ENCODE measurements at places on chromosomes 3 and 15. TPM values are rescaled to one million over a fixed set of nuclear protein-coding genes. Genes with fewer than 3 reads are reported as not detected.
A peak's percentile ranks its signal among the peaks of the same experiment; 100 is the strongest.

Gene CAMKV
- 21.2 TPM for polyA plus RNA-seq

Gene CCDC33
- polyA plus RNA-seq: 2.2 TPM

Gene TRIM42
- polyA plus RNA-seq: not detected

Gene CCR8
- 0.09 TPM for polyA plus RNA-seq

DNA sequence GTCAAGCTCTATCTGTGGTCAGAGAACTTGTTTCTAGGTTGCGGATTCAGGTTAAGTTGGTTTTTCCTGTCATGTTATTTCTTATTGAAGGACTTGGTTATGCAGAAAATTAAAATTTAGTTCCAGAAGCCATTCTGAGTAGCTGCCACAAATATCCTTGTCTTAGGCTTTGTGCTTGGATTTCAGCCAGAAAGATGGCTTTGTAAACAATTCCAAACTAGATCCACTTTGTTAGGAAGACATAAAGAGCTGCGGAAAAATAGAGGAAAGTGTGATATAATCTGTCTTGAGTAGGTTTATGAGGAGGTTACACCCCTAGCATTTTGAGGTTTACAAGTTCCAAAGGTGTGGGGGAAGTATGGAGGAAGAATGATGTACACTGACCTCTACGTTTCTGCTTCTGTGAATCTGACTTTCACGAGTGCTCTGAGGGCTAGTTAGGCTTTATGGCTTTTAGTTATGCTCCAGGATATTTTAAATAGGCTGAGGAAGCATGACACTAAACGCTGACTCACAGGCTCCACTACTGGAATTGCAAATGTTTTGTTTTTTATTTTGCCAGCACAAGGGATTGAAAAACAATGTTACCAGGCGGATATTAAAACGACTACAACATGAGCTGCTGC is 46.3 kb upstream of the UTS2B start:
- no peak for DNase-seq
- no peaks in the 10 kb centered on the region for H3K4me1 ChIP-seq
- H3K27me3 ChIP-seq: no peaks in the 10 kb centered on the region
- H3K27ac ChIP-seq: no peak overlapping the region
- H3K36me3 ChIP-seq: peaks cover 25% of the 10 kb centered on the region

DNA sequence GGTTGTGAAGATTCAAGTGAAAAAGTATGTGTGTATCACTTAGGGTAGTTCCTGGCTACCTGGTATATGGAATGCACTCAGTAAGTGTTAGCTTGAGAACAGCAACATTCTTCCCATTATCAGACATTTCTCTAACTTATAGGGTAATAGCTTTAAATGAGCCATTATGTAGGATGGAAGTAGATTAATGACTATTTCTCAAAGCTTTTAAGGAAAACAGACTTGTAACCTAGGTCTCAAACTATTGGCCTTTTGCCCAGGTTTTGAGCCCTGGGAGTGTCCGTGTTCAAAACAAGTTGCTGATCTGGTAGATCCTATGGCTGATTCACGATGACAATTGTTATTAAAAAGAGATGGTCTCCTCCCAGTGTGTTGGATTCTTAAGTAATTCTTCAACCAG is 129.1 kb upstream of the UMPS start:
- H3K27me3 ChIP-seq: no peaks in the 10 kb centered on the region
- H3K36me3 ChIP-seq: no peaks in the 10 kb centered on the region
- no peak for DNase-seq
- peaks cover 3% of the 10 kb centered on the region for H3K4me1 ChIP-seq
- no peak overlapping the region for H3K27ac ChIP-seq
- no peak overlapping the region for H3K4me3 ChIP-seq

- H3K27ac ChIP-seq: no peak overlapping the region
- H3K36me3 ChIP-seq: peaks cover 3% of the 10 kb centered on the region
- DNase-seq: no peak
- H3K4me1 ChIP-seq: no peaks in the 10 kb centered on the region
- no peaks in the 10 kb centered on the region for H3K27me3 ChIP-seq
Observed at GRCh38 chr3:155519078-155519477, 225.6 kb upstream of the STRIT1 start.

DNA sequence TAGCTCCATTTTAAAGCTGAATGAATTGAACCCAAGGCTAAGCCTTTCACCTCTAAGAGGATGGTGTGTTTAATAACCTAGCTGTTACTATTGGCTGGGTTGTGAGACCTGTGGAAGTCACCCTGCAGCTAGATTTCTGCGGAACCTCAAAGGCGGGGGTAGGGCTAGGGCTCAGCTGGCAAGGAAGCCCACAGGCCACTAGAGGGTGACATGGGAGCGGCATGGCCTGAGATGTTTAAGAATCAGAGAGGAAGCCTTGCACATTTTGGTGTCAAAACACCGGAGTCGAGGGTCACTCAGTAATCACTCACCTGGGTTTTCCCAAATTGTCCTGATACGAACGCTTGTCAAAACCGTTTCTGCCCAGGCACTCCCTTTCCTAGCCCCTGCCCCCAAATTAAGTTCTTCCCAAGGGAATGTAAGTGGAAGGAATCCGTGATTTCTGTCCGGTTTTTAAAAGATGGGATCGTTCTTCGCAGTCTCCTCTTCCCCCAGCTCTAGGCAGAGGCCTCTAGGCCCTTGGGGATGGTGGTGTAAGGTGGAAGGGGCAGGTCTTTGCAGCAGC is 3.8 kb upstream of the ACAD9 start:
- DNase-seq: no peak
- no peaks in the 10 kb centered on the region for H3K27me3 ChIP-seq
- no peak overlapping the region for H3K4me3 ChIP-seq
- H3K36me3 ChIP-seq: no peaks in the 10 kb centered on the region
- peaks cover 9% of the 10 kb centered on the region for H3K4me1 ChIP-seq

DNA sequence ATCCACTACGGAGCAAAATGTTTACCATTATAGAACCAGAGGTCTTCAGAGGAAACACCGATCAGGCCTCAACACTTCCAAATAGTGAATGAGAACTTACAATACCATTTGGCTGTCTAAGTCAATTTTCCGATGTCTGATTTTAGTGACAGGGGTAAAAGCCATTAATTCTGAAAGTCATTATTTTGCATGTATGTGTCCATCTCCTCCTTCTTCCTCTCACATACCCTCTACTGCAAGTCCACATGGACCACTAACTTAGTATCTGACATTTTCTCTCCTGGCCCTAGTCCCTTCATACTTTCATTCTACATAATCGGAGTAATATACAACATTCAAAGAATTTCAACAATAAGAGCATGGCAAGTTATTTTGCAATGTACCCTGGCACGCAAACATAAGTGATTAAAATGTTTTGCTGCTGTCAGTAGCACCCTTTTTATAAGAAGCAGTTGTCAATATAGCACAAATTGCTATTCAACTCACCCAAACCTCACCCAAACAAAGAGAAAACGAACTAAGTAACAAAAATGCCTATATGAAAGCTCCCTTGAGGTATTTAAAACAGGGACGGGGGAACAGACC is 1.9 kb downstream of the TOP2B start:
- no peaks in the 10 kb centered on the region for H3K36me3 ChIP-seq
- H3K27ac ChIP-seq: peak overlapping the region; percentile 91
- H3K4me3 ChIP-seq: peak overlapping the region; percentile 73
- no peaks in the 10 kb centered on the region for H3K27me3 ChIP-seq

GRCh38 chr3:185049710-185050109 is 103.2 kb downstream of the C3orf70 start:
- no peaks in the 10 kb centered on the region for H3K27me3 ChIP-seq
- H3K4me3 ChIP-seq: no peak overlapping the region
- H3K4me1 ChIP-seq: peaks cover 26% of the 10 kb centered on the region
